KBM-7 (cell line): ENCODE measurements at places on chromosomes 1 and 21.

- no peak for DNase-seq
These were observed 87.4 kb upstream of the C1orf21 start for GRCh38 chr1:184299406-184299790.

- DNase-seq: no peak
These were observed 25.5 kb downstream of the FBXO2 start for GRCh38 chr1:11628767-11629166.

DNA sequence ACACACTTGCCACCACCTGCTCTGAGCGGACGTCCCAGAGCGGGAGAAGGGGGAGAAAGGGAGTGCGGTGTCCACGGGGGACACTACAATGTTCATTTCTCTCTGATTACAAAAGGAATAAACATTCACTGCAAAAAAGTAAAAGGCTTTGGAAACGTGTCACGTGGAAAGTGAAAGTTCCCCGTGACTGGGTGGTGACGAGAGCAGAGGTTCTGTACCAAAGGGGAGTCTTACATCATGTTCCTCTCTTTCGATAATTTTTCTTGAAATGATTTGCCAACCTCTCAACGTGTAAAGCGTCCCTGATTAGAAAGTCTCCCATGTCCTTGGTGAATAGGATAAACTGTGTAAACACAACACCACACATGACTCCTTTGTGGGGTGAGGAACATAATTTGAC lies 22.0 kb upstream of the PRDM15 start:
- no peak for DNase-seq

GRCh38 chr1:66374148-66374547 lies 159.8 kb upstream of the SGIP1 start:
- no peak for DNase-seq

- no peak for DNase-seq
These were observed 236.9 kb upstream of the SPAG17 start for GRCh38 chr1:118421868-118422350.

DNA sequence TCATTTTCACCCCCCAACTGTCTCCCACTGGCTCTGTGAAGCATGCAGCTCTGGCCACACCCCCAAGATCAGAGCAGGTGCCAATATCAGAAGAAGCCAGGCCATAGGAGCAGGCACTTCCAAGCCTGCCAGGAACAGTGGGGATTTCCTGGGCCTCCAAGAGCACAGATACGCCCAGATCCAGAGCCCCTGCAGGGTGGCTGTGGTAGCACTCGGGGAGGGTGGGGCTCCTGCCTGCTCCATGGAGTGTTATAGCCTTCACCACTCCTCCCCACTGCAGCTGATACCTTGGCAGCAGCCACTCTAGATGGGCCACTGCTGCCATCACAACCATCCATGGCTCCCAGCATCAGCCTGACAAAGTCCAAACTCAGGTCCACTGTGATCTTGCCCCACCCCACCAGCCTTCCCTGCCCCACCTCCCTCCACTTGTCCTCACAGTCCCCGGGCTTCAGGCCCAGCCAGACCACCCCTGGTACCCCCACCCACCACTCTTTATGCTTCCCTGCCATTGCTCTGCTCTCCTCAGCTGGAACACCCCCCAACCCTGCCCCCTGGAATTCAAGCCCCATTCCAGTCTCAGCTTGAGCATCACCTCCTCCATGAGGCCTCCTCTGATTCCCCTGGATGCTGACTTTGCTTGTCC lies 448.3 kb downstream of the MATN1 start:
- DNase-seq: no peak

GRCh38 chr1:235161685-235162327 lies 756 bp upstream of the RBM34 start:
- no peak for DNase-seq

DNA sequence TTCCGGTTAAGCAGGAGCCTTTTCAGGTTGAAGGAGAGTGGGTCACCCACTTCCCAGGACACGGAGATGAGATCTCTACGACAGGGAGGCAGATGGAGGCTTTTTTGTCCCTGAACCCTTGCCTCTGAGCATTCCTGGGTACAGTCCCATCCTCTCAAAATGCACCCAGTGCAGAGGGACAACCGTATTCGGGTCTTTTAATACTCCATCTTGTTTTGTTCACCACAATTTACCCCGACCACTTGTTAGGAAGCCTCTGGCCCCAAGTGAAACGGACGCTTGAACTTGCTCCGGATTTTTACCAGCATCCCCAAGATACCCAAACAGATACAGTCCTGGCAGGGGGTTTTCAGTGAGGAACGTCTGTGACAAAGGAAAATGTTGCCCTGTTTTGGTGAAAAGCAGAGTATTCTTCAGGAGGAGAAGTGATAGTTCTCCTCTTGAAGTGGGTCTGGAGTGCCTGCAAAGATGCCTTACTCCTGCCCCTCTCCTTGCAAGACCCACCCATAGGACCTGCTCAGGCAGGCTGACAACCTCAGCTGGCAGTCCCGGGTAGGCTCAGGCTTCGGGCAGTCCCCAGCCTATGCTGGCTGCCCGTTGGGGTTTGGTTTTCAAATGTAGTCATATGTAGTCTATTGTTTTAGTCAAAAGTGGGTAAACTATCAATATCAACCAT lies 669 bp upstream of the ARL8A start:
- peak; percentile 45 for DNase-seq

DNA sequence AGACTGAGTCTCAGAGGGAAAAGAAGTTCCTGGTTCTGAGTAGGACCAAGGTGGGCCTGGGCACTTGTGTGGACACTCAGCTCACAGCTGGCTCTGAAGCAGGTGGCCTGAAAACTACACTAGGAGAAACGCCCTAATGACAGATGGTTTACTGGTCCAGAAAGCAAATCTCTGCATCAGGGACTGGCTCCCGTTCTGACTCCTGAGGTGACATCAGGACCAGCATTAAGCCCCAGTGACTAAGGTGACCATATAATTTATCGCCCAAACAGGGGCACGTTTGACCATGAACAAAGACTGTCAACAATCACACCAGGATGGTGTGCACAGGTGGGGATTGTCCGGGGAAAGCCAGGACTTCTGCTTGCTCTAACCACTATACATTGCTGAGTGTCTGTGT lies 12.2 kb upstream of the CD34 start:
- no peak for DNase-seq

GRCh38 chr1:154697710-154698109 lies 89.7 kb upstream of the ADAR start:
- DNase-seq: no peak

DNA sequence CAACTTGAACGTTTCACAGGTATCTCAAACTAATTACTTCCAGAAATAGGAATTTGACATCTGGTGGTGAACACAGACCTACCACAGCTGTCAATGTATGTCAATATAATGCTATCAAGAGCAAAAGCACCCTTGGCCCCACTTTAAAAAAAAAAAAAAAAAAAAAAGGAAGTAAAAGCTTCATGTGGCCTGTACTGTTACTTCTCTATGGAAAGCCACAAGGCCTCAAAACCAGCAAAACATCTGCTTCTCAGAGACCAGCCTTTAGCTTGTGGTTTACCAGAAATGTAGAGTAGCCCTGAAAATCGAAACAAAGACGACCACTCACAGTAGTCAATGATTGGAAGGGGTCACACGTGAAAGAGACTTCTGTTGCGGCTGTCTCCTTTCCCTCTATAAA lies 109.6 kb downstream of the SLC45A1 start:
- DNase-seq: peak; percentile 96

GRCh38 chr21:46475296-46475695 lies 16.6 kb downstream of the DIP2A start:
- no peak for DNase-seq

DNA sequence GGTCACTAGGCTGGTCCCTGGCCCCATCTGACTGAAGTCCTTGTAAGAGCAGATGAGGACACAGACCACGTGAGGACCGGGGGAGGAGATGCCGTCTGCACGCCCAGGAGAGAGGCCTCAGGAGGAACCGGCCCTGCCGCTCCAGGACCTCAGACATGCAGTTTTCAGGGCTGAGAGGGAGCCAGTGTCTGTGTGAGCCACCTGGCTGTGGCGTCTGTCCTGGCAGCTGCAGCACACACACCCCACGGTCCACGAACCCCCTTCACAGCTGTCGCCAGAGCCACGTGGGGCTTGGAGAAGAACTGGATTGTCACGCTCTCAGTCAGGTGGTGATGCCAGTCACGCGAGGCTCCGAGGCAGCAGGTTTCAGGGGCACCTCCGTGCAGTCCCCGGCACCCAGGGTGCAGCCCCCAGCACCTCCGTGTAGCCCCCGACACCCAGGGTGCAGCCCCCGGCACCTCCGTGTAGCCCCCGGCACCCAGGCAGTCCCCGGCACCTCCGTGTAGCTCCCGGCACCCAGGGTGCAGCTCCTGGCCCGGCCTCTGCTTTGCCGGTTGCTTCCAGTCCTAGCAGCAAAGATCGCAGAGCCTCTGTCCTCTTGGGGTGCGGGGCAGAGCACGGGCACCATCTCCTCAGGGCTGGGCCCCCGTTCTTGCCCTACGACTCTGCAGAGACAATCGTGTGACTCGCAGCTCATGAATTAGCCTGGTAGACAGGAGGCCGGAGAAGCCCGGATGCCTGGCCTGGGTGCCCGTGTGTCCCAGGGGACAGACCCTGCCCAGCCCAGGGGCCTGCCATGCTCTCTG lies 19.0 kb upstream of the SUMO3 start:
- DNase-seq: peak; percentile 40

GRCh38 chr21:38325731-38326420 lies 69.1 kb downstream of the KCNJ15 start:
- no peak for DNase-seq

DNA sequence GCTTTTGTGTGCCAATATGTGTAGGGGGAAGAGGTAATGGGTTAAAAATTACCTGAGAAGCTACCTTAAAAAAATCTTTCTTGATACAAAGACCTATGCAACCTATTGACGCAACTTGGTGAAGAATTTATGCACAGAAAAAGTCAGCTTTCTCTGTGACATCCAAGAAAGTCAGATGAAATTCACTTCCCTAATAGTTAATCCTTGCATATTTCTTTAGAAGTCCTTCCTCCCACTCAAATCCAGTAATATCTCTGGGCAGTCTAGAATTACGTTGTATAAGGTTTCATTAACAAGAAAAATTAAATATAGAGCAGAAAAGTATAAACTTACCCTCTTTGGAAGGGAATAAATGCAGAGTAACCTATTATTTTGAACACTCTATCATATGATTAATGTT lies 2.9 kb downstream of the UBAP2L start:
- no peak for DNase-seq

GRCh38 chr1:84971957-84972356 lies 25.0 kb downstream of the MCOLN2 start:
- no peak for DNase-seq

DNA sequence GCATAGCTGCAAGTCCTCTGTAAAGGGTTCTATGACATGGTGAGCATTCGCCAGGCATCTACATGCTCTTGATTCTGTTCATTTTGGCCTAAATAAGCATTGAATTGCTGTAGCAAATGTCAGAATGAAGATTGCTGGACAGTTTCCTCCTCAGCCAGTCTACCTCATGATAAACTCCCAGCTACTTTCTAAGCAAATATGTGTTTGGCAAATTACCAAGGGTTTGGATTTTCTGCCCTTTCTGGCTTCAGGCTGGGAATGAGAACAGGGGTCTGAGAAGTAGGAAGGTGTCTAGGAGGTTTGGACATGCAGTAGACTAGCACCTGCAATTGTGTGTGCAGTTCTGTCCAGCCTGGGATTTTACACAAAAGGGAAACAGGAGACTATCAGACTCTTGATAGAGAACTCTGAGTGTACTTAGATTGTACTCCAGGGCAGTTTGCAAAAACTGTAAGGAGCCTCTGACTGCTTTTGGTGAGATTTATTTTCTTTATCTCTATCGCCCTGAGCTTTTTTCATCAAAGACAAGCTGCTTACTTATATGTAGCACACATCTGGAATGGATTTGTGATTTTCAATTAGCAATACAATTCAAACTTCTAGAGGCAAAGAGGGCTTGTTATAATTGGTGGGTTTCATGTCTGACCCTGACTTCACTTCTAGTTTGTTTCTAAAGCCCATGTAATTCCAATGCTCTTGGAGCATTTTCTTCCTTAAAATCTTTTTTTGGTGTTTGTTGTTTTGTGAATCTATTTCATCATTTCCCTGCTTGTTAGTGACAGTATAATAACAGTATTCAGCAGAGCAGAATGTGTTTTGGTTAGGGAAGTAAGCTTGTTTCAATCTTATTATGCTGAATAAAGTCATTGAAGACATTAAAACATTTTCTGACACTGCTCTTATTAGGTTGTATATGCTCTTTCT lies 150.8 kb downstream of the VPS13D start:
- DNase-seq: no peak

- DNase-seq: no peak
These were observed 40.9 kb upstream of the LRRN2 start for GRCh38 chr1:204726478-204726877.

- no peak for DNase-seq
These were observed 10.8 kb upstream of the COG2 start for GRCh38 chr1:230631477-230631876.

GRCh38 chr1:171715813-171716251 lies 26.0 kb downstream of the VAMP4 start:
- peak; percentile 35 for DNase-seq

- no peak for DNase-seq
These were observed 9.1 kb upstream of the THEM5 start for GRCh38 chr1:151862604-151863003.

DNA sequence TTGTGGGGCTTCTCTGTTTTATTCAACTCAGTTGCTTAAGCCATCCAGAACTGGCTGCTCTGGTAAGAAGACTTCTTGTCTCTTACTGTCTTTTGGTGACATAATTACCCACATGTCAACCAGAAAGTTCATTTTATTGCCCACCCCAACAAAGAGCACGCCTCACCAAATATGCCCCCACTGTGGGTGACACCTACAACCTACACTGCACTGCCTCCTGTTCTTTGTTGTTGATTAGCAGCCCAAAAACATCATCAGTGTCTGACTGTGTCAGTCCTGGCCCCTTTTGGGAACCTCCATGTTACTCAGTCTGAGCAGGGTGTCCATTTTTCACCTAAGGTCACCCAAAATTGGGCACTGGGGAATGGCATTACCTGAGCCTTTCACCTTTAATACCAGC lies 49.3 kb downstream of the ZNF678 start:
- no peak for DNase-seq

GRCh38 chr1:177044390-177044789 lies 120.1 kb downstream of the ASTN1 start:
- no peak for DNase-seq

GRCh38 chr1:204979891-204980649 lies 62.9 kb upstream of the CNTN2 start:
- DNase-seq: no peak
